Naive thymus-derived CD8-positive, alpha-beta T cell (primary cell): ENCODE measurements at places on chromosomes 6 and 20. TPM values are rescaled to one million over a fixed set of nuclear protein-coding genes. Genes with fewer than 3 reads are reported as not detected.
A peak's percentile ranks its signal among the peaks of the same experiment; 100 is the strongest.

GRCh38 chr6:73854998-73855718 lies 159.2 kb downstream of the CD109 start:
- no peaks in the 10 kb centered on the region for H3K4me1 ChIP-seq
- no peak overlapping the region for H3K4me3 ChIP-seq
- H3K36me3 ChIP-seq: no peaks in the 10 kb centered on the region

Gene PI3
- total RNA-seq: not detected

GRCh38 chr6:142075516-142076101 lies 57.1 kb upstream of the GJE1 start:
- peaks cover 8% of the 10 kb centered on the region for H3K27me3 ChIP-seq
- H3K36me3 ChIP-seq: no peaks in the 10 kb centered on the region
- no peak for DNase-seq
- H3K27ac ChIP-seq: no peak overlapping the region
- peaks cover 5% of the 10 kb centered on the region for H3K4me1 ChIP-seq
- no peak overlapping the region for H3K4me3 ChIP-seq

- peaks cover 15% of the 10 kb centered on the region for H3K27me3 ChIP-seq
- peaks cover 3% of the 10 kb centered on the region for H3K36me3 ChIP-seq
- H3K4me3 ChIP-seq: no peak overlapping the region
- DNase-seq: no peak
These were observed 284.5 kb upstream of the CDYL start for GRCh38 chr6:4491501-4492260.

DNA sequence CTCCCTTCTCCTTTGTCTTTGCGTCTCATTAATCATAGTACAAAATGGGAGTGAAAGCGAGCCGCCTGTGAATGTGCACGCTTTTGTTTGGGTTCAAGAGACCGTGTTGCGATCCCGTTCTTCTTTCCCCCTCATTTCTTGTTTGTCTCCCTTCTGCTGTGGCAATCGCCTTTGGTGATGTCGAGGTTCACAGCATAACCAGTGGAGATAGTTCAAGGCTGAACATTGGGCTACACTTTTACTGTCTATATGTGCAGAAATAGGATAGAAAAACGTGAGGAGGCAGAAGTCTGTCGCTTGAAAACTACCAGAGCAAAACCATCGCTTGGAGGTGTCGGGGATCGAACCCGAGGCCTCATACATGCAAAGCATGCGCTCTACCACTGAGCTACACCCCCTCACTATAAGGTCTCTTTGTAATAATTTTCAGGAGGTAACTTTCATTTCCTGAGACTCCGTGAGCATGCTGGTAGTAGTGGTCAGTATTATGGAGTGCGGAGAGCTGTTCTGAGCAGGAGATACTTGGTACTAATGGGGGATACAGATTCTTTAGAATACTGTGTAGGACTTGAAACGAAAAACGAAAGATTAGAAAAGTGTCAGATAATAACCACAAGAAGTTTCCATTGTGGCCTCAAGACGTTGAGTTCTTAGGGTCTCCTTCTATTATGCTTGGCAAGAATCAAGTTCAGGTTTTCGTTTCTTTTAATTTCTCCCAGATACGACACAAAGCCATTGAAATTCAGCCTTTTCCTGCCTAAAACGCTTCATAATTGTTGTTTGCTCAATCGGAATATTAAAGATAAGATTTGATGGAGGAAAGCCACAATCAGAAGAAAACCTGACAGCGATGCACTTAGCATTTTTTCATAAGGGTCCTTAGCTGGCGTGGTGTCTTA lies 106.6 kb downstream of the TRIM27 start:
- H3K4me1 ChIP-seq: peaks cover 8% of the 10 kb centered on the region
- no peak overlapping the region for H3K4me3 ChIP-seq
- H3K36me3 ChIP-seq: peaks cover 10% of the 10 kb centered on the region
- DNase-seq: no peak

Gene NFKBIL1
- total RNA-seq: 14.1 TPM

DNA sequence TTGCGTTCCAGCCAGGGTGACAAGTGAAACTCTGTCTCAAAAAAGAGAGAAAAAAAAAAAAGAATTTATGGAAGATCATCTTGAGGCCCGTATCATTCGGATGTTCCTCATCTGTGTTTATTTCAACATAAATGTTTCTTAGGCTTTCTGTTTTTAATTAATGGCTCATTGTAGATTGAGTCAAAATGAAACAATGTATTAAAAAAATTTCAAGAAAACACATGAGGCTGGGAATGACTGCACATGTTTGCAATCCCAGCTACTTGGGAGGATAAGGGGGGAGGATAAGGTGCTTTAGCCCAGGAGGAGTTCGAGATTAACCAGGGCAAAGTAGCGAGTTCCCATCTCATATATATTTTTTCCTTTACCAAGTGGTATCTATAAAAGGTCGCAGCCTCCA lies 47.3 kb downstream of the ITCH start:
- peaks cover 64% of the 10 kb centered on the region for H3K36me3 ChIP-seq
- no peak overlapping the region for H3K27ac ChIP-seq
- DNase-seq: no peak
- peaks cover 18% of the 10 kb centered on the region for H3K4me1 ChIP-seq

GRCh38 chr6:74066168-74066871 lies 370.3 kb downstream of the CD109 start:
- no peak overlapping the region for H3K27ac ChIP-seq
- H3K27me3 ChIP-seq: no peaks in the 10 kb centered on the region
- H3K36me3 ChIP-seq: no peaks in the 10 kb centered on the region
- DNase-seq: no peak
- no peaks in the 10 kb centered on the region for H3K4me1 ChIP-seq

Gene BANF2
- total RNA-seq: not detected

DNA sequence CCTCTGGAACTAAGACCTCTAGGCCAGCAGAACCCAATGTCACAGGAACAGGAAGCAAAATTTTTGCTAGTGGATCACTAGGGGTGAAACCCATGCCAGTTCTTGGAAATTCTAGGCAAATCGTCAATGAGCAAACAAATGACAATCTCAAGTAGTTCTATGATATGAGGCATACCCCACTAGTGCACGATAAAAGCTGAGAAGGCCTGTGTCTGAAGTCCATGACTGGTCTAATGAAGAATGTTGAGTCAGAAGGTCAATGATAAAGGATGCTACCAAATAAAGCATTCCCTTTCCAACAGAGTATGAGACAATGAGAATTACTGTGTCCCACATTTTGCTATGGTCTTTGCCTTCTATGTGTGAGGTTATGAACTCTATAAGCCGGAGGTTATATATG lies 149.4 kb upstream of the NOX3 start:
- H3K27me3 ChIP-seq: no peaks in the 10 kb centered on the region
- no peak overlapping the region for H3K27ac ChIP-seq
- H3K4me1 ChIP-seq: no peaks in the 10 kb centered on the region
- H3K4me3 ChIP-seq: no peak overlapping the region
- H3K36me3 ChIP-seq: no peaks in the 10 kb centered on the region

DNA sequence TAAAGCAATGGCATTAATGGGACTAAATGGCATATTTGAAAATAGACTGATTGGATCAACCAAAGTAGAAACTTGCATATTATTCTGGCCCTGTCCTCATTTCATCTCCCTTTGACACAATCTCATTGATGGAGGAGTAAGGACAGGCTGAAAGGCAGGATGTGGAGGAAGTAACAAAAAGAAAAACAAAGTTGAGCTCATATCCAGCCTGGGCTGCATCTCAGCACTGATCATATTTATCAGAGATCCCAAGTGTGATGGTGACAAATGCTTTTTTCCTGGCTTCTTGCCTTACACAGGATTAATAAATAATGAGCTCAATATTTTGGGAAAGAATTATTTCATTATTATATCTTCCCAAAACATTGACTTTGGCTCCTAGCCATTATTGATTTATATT lies 622.7 kb downstream of the CD109 start:
- H3K27me3 ChIP-seq: no peaks in the 10 kb centered on the region
- no peak overlapping the region for H3K27ac ChIP-seq
- DNase-seq: no peak
- H3K36me3 ChIP-seq: no peaks in the 10 kb centered on the region

Gene NKAIN4
- total RNA-seq: not detected

GRCh38 chr20:18647777-18648176 lies 59.9 kb downstream of the DTD1 start:
- H3K4me1 ChIP-seq: peaks cover 14% of the 10 kb centered on the region
- H3K27ac ChIP-seq: no peak overlapping the region
- H3K4me3 ChIP-seq: no peak overlapping the region
- H3K27me3 ChIP-seq: no peaks in the 10 kb centered on the region
- H3K36me3 ChIP-seq: no peaks in the 10 kb centered on the region

Gene SMPDL3A
- total RNA-seq: 0.21 TPM

Gene SH3BGRL2
- 21.3 TPM for total RNA-seq

GRCh38 chr20:13447385-13448180 lies 191.1 kb downstream of the TASP1 start:
- H3K36me3 ChIP-seq: peaks cover 46% of the 10 kb centered on the region
- no peak overlapping the region for H3K27ac ChIP-seq
- H3K4me3 ChIP-seq: no peak overlapping the region
- no peak for DNase-seq

Gene DSP
- total RNA-seq: 0.47 TPM

DNA sequence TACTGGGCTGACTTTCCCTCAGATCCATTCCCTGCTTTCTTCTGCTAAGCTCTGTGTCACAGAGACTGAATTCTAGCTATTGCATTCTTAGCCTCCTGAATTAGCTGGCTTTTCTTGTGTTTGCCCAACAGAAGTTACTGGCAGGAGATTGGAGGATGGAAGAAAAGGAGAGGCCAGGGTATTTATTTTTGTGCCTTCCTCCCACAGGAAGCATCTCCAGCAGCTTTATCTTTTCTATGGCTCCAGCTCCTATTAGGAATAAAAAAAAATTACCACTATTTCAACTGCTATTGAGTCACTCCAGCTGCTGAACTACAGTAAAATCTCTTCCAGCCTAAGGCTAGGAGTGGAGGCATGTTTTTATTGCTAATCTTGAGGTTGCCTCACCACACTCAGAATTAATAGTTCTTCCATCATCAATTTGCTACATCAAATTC lies 492.4 kb downstream of the RFPL4B start:
- no peaks in the 10 kb centered on the region for H3K36me3 ChIP-seq
- H3K27ac ChIP-seq: no peak overlapping the region
- no peaks in the 10 kb centered on the region for H3K27me3 ChIP-seq
- H3K4me1 ChIP-seq: no peaks in the 10 kb centered on the region

DNA sequence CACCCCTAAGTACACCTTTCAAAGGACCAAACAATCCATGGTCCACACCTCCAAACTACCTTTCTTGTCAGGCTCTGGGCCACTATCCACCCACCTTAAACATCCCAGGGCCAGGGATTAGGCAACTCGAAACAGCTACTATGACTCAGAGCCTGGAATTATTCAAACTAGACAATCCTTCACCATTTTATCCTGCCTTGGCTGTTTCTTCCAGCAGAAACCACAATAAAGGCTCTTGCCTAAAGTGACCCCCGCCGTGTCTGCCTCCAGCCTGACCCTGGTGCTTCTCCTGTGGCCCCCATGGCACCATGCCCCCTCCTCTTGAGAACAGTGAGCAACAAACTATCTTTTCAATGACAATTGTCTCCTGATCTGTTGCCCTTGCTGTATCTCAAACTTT lies 195.5 kb downstream of the EPM2A start:
- H3K36me3 ChIP-seq: no peaks in the 10 kb centered on the region
- H3K4me1 ChIP-seq: no peaks in the 10 kb centered on the region
- H3K4me3 ChIP-seq: no peak overlapping the region
- no peak overlapping the region for H3K27ac ChIP-seq
- H3K27me3 ChIP-seq: peaks cover 10% of the 10 kb centered on the region
- DNase-seq: no peak

GRCh38 chr20:40606237-40606636 lies 82.8 kb downstream of the MAFB start:
- H3K27me3 ChIP-seq: peaks cover 9% of the 10 kb centered on the region
- H3K36me3 ChIP-seq: peaks cover 2% of the 10 kb centered on the region
- no peak for DNase-seq
- no peak overlapping the region for H3K27ac ChIP-seq
- H3K4me3 ChIP-seq: no peak overlapping the region

Gene FUT9
- total RNA-seq: not detected

GRCh38 chr20:8372824-8373380 lies 240.8 kb downstream of the PLCB1 start:
- peaks cover 5% of the 10 kb centered on the region for H3K27me3 ChIP-seq
- H3K4me3 ChIP-seq: no peak overlapping the region
- DNase-seq: no peak
- peaks cover 8% of the 10 kb centered on the region for H3K4me1 ChIP-seq
- H3K36me3 ChIP-seq: no peaks in the 10 kb centered on the region

- H3K4me1 ChIP-seq: peaks cover 12% of the 10 kb centered on the region
- DNase-seq: no peak
- H3K27ac ChIP-seq: no peak overlapping the region
- H3K4me3 ChIP-seq: no peak overlapping the region
These were observed 8.3 kb downstream of the VSTM2L start for GRCh38 chr20:37911261-37911660.

Gene NKX2-4
- not detected for total RNA-seq

Gene EPPIN
- total RNA-seq: not detected

DNA sequence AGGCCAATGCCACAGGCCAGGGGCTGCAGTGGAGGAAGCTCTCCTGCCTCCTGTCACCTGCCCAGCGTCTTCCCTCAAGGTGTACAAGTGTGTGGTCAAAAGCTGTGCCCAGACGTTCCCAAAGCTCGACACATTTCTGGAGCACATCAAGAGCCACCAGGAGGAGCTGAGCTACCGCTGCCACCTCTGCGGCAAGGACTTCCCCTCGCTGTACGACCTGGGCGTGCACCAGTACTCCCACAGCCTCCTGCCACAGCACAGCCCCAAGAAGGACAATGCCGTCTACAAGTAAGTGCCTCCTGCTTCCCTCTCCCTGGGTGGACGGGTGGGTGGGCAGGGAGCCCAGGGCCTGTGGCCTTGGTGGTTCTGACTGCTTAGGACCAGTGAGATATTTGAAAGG lies 38.2 kb downstream of the ZNF341 start:
- no peaks in the 10 kb centered on the region for H3K27me3 ChIP-seq
- no peak overlapping the region for H3K27ac ChIP-seq
- H3K36me3 ChIP-seq: peaks cover 16% of the 10 kb centered on the region
- DNase-seq: no peak

- no peaks in the 10 kb centered on the region for H3K36me3 ChIP-seq
- H3K4me3 ChIP-seq: no peak overlapping the region
- peaks cover 2% of the 10 kb centered on the region for H3K4me1 ChIP-seq
- no peaks in the 10 kb centered on the region for H3K27me3 ChIP-seq
These were observed 55.1 kb upstream of the NFATC2 start for GRCh38 chr20:51597389-51598231.

Gene PEX7
- total RNA-seq: 6.9 TPM

Gene BPIFB2
- not detected for total RNA-seq

Gene TRIM31
- total RNA-seq: not detected

GRCh38 chr6:130070326-130070725 lies 51.9 kb downstream of the L3MBTL3 start:
- peaks cover 6% of the 10 kb centered on the region for H3K4me1 ChIP-seq
- H3K27ac ChIP-seq: no peak overlapping the region
- no peak for DNase-seq
- H3K27me3 ChIP-seq: no peaks in the 10 kb centered on the region
- peaks cover 83% of the 10 kb centered on the region for H3K36me3 ChIP-seq

DNA sequence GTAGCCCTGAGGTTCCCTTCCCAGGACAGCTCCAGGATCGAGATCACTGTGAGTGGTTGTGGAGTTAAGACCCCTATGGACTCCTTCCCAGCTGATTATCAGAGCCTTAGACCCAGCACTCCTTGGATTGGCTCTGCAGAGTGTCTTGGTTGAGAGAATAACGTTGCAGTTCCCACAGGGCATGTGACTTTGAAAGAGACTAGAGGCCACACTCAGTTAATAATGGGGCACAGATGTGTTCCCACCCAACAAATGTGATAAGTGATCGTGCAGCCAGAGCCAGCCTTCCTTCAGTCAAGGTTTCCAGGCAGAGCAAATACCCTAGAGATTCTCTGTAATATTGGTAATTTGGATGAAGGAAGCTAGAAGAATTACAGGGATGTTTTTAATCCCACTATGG lies 5.2 kb upstream of the BTN2A2 start:
- H3K36me3 ChIP-seq: no peaks in the 10 kb centered on the region
- H3K4me3 ChIP-seq: no peak overlapping the region
- no peak for DNase-seq
- H3K27ac ChIP-seq: peak overlapping the region; percentile 54
